ENCODE measurements at places on chromosomes 2 and 18.

- DNase-seq, result no peak
- H3K27ac ChIP-seq, result no peak overlapping the region
- no peak overlapping the region for H3K4me3 ChIP-seq
- H3K27me3 ChIP-seq, result no peaks in the 10 kb centered on the region
Observed at GRCh38 chr2:48173141-48173540, 266.8 kb upstream of the FBXO11 start.

DNA sequence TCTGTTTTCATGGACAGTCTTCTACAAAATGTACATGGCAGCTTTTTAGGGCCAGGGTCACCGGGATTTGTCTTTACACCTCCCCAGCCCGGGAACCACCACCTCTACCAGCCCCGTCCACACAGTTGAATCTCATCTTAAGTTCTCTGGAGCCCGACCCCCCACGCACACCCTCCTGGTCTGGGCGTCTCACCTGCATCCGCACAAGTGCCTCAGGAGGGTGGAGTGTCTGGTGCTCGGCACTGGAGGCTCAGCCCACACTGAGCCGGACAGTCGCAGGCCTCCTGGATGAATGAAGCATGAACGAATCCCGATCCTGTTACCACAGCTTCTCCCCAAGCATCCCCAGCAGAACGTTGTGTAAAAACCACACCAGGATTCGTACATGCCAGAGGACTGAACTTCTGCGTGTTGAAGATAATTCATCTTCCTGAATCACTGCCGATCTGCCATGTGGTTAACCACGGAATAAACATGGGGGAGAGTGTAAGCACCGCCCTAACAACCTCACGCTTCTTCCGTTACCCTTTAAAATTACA is 162.0 kb downstream of the RTP5 start:
- no peak overlapping the region for H3K27ac ChIP-seq
- no peaks in the 10 kb centered on the region for H3K4me1 ChIP-seq

- H3K27me3 ChIP-seq, result no peaks in the 10 kb centered on the region
- DNase-seq, result no peak
- no peak overlapping the region for H3K27ac ChIP-seq
- H3K4me3 ChIP-seq, result no peak overlapping the region
- H3K36me3 ChIP-seq, result peaks cover 3% of the 10 kb centered on the region
- no peaks in the 10 kb centered on the region for H3K4me1 ChIP-seq
Observed at GRCh38 chr2:51778806-51779205, 746.9 kb upstream of the NRXN1 start.

DNA sequence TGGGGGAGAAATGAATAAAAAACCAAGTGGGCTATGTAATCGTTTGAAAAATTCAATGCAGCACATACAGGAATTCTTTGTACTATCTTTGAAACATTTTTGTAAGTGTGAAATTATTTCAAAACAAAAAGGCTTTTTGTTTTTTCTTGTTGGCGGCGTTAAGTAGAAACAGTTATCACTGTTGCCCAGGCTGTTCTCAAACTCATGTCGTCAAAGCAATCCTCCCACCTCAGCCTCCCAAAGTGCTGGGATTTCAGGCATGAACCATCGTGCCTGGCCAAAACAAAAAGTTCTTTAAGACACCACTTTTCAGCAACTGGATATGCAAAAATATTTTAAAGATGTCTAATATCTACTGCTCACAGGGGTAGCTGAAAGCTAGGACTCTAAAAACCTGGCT is 5.4 kb downstream of the SS18 start:
- H3K27me3 ChIP-seq, result no peaks in the 10 kb centered on the region
- peaks cover 12% of the 10 kb centered on the region for H3K36me3 ChIP-seq
- DNase-seq, result no peak
- H3K4me3 ChIP-seq, result no peak overlapping the region
- no peak overlapping the region for H3K27ac ChIP-seq

- no peaks in the 10 kb centered on the region for H3K27me3 ChIP-seq
- H3K27ac ChIP-seq, result no peak overlapping the region
- no peaks in the 10 kb centered on the region for H3K4me1 ChIP-seq
- no peak for DNase-seq
Observed at GRCh38 chr2:125373293-125373692, 1282.7 kb upstream of the GYPC start.

DNA sequence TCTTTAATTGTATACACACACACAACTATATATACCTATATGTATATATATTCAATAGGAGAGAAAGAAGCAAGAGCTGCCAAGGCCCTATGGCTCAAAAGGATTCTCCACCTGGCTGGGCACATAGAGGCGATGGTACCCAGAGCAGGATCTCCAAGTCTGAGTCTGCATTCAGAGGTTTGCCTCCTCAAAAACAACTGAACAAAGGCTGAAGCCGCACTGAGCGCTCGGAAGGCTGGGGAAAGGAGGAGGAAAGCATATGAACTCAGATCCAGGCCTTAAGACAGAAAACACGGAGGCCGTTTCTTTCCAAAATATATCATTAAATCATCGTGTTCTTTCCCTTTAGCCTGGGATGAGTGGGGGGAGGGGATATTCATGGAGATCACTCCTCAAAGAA is 3.6 kb downstream of the HOXD12 start:
- H3K27ac ChIP-seq, result no peak overlapping the region
- H3K36me3 ChIP-seq, result no peaks in the 10 kb centered on the region
- H3K4me1 ChIP-seq, result no peaks in the 10 kb centered on the region
- H3K27me3 ChIP-seq, result peaks cover 93% of the 10 kb centered on the region
- peak; percentile 22 for DNase-seq

- no peak overlapping the region for H3K27ac ChIP-seq
- DNase-seq, result peak; percentile 73
- no peak overlapping the region for H3K4me3 ChIP-seq
- no peaks in the 10 kb centered on the region for H3K27me3 ChIP-seq
- H3K36me3 ChIP-seq, result no peaks in the 10 kb centered on the region
Observed at GRCh38 chr2:232325324-232326273, 53.0 kb upstream of the ALPP start.

DNA sequence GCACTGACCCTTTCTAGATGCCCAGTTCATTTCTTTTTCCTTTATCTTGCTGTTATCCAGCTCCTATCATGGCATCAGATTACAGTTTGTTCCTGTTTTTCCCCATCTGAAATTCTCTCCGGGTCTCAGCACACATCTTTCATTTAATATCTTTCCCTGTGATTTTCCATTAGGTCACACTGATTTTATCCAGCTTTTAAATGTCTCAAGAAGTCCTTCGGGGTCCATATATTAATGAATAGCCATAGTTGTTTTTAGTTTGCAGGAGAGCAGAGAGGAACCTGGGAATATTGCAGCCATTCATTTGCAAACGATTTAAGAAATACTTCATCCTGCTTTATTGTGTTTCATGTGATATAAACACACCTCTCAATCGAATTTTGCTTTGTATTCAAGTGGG is 374.2 kb downstream of the TDRD15 start:
- H3K27ac ChIP-seq, result no peak overlapping the region
- H3K36me3 ChIP-seq, result no peaks in the 10 kb centered on the region
- H3K4me3 ChIP-seq, result no peak overlapping the region
- no peak for DNase-seq
- no peaks in the 10 kb centered on the region for H3K4me1 ChIP-seq

GRCh38 chr2:39435234-39435633 is 1.9 kb downstream of the MAP4K3 start:
- H3K27me3 ChIP-seq, result no peaks in the 10 kb centered on the region
- peaks cover 12% of the 10 kb centered on the region for H3K4me1 ChIP-seq
- no peaks in the 10 kb centered on the region for H3K36me3 ChIP-seq
- DNase-seq, result no peak
- H3K27ac ChIP-seq, result no peak overlapping the region

- DNase-seq, result no peak
- no peak overlapping the region for H3K4me3 ChIP-seq
- no peak overlapping the region for H3K27ac ChIP-seq
- H3K4me1 ChIP-seq, result no peaks in the 10 kb centered on the region
- H3K27me3 ChIP-seq, result no peaks in the 10 kb centered on the region
Observed at GRCh38 chr2:65666156-65666725, 233.8 kb upstream of the SPRED2 start.

GRCh38 chr18:35000457-35000856 is 40.8 kb upstream of the MAPRE2 start:
- H3K36me3 ChIP-seq, result peaks cover 11% of the 10 kb centered on the region
- no peaks in the 10 kb centered on the region for H3K4me1 ChIP-seq
- H3K27me3 ChIP-seq, result no peaks in the 10 kb centered on the region

- no peaks in the 10 kb centered on the region for H3K27me3 ChIP-seq
- no peak for DNase-seq
- H3K27ac ChIP-seq, result no peak overlapping the region
- H3K36me3 ChIP-seq, result peaks cover 62% of the 10 kb centered on the region
- H3K4me3 ChIP-seq, result no peak overlapping the region
- H3K4me1 ChIP-seq, result no peaks in the 10 kb centered on the region
Observed at GRCh38 chr2:47420214-47420613, 17.3 kb downstream of the MSH2 start.

GRCh38 chr2:233764264-233764663 is 4.2 kb downstream of the UGT1A1 start:
- no peak for DNase-seq
- H3K36me3 ChIP-seq, result no peaks in the 10 kb centered on the region
- no peak overlapping the region for H3K4me3 ChIP-seq
- no peaks in the 10 kb centered on the region for H3K27me3 ChIP-seq

GRCh38 chr2:177759443-177759842 is 313.1 kb downstream of the PDE11A start:
- DNase-seq, result no peak
- no peak overlapping the region for H3K27ac ChIP-seq
- H3K36me3 ChIP-seq, result no peaks in the 10 kb centered on the region
- H3K4me3 ChIP-seq, result no peak overlapping the region
- H3K4me1 ChIP-seq, result no peaks in the 10 kb centered on the region
- H3K27me3 ChIP-seq, result no peaks in the 10 kb centered on the region

DNA sequence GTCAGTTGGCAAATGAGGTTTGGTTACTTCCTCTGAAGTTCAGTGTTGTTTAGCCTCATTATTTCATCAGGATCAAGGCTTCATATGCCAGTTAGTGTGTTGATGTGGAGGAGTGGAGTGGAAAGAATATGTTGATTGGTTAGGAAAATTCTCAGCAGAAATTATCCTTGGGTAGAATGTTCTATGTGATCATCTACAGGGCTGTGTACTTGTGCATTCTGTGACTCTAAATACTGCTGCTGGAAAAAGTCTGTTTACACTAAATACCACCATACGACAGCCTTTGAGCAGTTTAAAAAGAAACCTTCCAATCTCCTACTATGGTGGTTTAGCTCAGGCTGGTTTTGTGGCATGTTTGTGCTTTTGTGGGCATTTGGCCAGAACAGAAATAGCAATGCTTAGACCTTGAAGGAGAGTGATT is 25.8 kb downstream of the CAB39 start:
- H3K36me3 ChIP-seq, result no peaks in the 10 kb centered on the region
- H3K4me1 ChIP-seq, result no peaks in the 10 kb centered on the region
- no peak overlapping the region for H3K27ac ChIP-seq
- DNase-seq, result no peak

DNA sequence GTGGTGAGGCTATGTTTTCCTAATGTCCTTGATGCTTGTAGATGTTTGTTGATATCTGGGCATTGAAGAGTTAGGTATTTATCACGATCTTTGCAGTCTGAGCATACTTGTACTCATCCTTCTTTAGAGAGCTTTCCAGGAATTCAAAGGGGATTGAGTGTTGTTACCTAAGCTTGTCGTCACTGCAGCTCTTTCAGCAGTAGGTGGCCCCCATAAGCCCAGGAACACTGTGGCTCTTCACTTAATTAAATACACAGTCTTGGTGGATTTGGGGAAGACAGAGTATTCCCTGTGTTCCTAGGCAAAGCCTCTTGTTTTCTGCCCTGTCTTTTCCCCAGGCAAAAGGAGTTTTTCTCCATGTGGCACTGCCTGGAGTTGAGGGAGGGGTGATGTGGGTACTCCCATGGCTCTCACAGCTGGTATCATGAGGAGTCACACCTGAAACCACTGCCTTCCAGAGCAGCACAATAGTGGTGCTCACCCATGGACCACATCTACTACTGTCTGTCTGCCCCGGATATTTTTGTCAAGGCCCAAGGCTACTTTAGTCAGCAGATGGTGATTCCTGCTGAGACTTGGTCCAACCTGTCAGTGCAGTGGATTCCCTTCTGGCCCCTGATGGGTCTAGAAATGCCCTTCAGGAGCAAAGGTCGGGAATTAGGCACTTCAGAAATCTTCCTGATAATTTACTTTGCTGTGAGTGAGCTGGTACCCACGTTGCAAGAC is 95.7 kb downstream of the GALNT13 start:
- H3K4me3 ChIP-seq, result no peak overlapping the region
- no peak overlapping the region for H3K27ac ChIP-seq
- H3K27me3 ChIP-seq, result no peaks in the 10 kb centered on the region
- H3K4me1 ChIP-seq, result 0 out of 2 replicates have a peak, but pooled peaks cover 3% of the 10 kb centered on the region
- no peaks in the 10 kb centered on the region for H3K36me3 ChIP-seq
- no peak for DNase-seq

DNA sequence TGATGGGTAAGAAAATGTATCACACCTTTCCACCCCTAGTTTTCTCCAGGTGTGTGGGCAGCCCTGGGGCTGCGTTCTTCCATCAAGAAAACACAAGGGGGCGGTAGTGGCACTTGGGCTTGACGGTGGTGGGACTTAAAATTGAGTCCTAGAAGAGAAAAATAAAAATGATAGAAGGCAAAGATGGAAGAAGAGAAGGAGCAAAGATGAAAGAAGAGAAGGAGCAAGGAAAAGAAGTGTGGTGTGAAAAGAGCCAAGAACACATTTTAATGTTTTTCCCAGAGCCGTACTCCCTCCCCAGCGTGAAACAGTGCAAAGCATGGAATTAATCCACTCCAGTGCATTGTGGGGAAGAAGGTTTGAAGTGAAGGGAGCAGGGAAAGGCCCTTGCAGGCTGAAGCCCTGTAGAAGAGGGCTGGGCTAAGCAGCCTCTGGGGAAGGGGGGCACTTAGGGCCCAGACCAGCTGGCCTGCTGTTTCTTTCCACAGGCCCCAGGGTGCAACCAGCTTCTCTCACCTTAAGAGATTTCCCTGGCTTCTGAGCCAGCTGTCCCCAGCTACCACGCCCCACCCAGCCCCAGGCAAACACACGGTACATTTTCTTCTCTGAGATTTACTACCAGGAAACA is 256.8 kb downstream of the RNF152 start:
- H3K27ac ChIP-seq, result no peak overlapping the region
- DNase-seq, result peak; percentile 64
- no peak overlapping the region for H3K4me3 ChIP-seq
- peaks cover 29% of the 10 kb centered on the region for H3K27me3 ChIP-seq
- H3K36me3 ChIP-seq, result no peaks in the 10 kb centered on the region
- H3K4me1 ChIP-seq, result 0 out of 2 replicates have a peak, but pooled peaks cover 6% of the 10 kb centered on the region

GRCh38 chr2:215272918-215273317 is 38.9 kb upstream of the ATIC start:
- no peak for DNase-seq
- no peaks in the 10 kb centered on the region for H3K36me3 ChIP-seq
- no peak overlapping the region for H3K4me3 ChIP-seq
- no peaks in the 10 kb centered on the region for H3K4me1 ChIP-seq
- H3K27me3 ChIP-seq, result no peaks in the 10 kb centered on the region
- no peak overlapping the region for H3K27ac ChIP-seq

- H3K36me3 ChIP-seq, result no peaks in the 10 kb centered on the region
- H3K4me1 ChIP-seq, result no peaks in the 10 kb centered on the region
- H3K4me3 ChIP-seq, result no peak overlapping the region
- H3K27ac ChIP-seq, result no peak overlapping the region
- H3K27me3 ChIP-seq, result no peaks in the 10 kb centered on the region
Observed at GRCh38 chr18:45551142-45551815, 64.0 kb upstream of the SLC14A2 start.

- no peak overlapping the region for H3K4me3 ChIP-seq
- no peak overlapping the region for H3K27ac ChIP-seq
- H3K27me3 ChIP-seq, result no peaks in the 10 kb centered on the region
- H3K36me3 ChIP-seq, result peaks cover 16% of the 10 kb centered on the region
- no peak for DNase-seq
- peaks cover 5% of the 10 kb centered on the region for H3K4me1 ChIP-seq
Observed at GRCh38 chr2:120892271-120892966, 156.8 kb downstream of the GLI2 start.

GRCh38 chr2:234374736-234375135 is 122.1 kb downstream of the ARL4C start:
- H3K27ac ChIP-seq, result no peak overlapping the region
- H3K4me1 ChIP-seq, result 0 out of 2 replicates have a peak, but pooled peaks cover 3% of the 10 kb centered on the region
- no peak overlapping the region for H3K4me3 ChIP-seq
- no peaks in the 10 kb centered on the region for H3K36me3 ChIP-seq
- no peaks in the 10 kb centered on the region for H3K27me3 ChIP-seq

Measured in H9 (cell line).